ENCODE measurements at places on chromosomes 3 and 15.

- DNase-seq = no peak
Observed at GRCh38 chr15:39053480-39053879, 488.9 kb upstream of the RASGRP1 start.

GRCh38 chr3:53833700-53834099, 12.5 kb downstream of the CHDH start:
- no peak for DNase-seq

- no peak for DNase-seq
Observed at GRCh38 chr3:169846458-169847193, 23.1 kb downstream of the LRRC31 start.

GRCh38 chr3:77780278-77780996, 740.5 kb downstream of the ROBO2 start:
- DNase-seq = no peak

GRCh38 chr3:45479621-45480035, 91.3 kb downstream of the LARS2 start:
- DNase-seq = no peak

DNA sequence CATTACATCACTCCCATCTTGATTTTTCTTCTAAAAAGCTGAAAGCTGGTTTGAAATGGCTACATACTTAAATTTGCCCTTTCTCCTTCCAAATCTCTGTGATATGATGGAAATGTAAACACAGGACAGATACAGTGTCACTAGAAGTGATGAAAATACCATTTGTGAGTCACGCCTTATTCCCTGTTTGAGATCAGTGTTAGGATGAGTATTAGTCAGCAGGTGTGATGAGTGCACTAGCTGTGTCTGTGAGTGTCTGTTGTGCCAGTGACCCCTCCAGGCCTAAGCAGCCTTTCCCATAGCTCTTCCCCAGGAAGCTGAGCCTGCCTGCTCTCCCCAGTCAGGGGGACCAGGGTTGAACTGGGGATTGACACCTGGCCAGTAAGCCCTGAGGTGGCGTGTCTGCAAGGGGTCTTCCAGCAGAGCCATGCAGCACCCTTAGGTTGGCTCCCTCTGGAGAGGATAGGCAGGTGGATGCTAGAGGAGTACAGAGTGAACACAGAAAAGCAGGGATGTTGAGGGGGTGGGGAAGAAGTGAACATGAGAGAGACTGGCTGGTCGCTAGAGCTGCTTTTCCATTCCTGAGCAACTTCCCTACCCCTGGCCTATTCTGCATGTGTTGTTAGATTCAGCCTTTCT, 92.0 kb downstream of the PDE8A start:
- no peak for DNase-seq

DNA sequence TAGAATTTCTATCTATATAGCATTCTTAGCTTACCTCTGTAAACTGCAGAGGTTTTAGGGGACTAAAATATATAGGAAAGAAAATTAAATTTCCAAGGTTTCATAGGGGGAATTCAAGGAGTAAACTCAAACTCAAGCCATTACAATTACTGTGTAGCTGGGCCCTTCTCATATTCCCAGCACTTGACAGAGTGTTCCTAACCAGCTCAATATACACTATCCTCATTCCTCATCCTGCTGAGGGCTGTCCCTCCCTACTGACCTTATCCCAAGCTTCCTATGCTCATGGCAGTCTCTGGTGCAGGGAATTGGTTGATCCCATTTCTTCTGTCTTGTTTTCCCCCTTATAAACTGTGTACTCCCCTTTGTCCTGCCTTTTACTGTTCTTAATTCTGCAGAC, 33.9 kb downstream of the NXPE3 start:
- no peak for DNase-seq

- DNase-seq = no peak
Observed at GRCh38 chr3:10373686-10374261, 52.9 kb upstream of the SEC13 start.

DNA sequence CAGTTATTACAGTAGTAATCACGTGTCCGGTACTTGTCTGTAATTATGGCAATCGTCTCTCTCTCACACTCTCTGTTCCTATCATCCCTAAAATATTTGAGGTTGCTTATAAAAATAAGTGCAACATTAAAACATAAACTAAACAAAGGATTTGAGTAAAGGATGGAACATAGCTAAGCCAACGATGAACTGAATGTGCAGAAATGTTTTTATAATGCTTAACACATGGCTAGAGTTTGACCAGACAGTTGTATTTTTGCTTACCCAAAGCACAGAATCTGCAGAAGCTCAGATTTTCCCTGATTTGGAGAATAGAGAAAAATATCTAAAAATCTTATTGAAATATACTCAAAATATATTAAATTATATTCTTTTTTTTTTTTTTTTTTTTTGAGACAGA, 1030.9 kb downstream of the NAALADL2 start:
- DNase-seq = no peak

GRCh38 chr3:5059782-5060181, 62.3 kb upstream of the ARL8B start:
- DNase-seq = no peak

GRCh38 chr15:68782589-68783161, 38.0 kb downstream of the ANP32A start:
- no peak for DNase-seq

DNA sequence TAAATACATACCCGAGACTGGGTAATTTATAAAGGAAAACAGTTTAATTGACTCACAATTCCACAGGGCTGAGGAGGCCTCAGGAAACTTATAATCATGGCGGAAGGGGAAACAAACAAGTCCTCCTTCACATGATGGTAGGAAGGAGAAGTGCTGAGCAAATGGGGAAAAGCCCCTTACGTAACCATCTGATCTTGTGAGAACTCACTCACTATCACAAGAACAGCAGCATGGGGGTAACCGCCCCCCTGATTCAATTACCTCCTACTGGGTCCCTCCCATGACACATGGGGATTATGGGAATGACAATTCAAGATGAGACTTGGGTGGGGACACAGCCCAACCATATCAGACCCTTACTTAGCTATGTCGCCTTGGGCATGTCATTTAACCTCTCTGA, 27.7 kb downstream of the SCG3 start:
- DNase-seq = no peak
